ENCODE measurements at places on chromosomes 3 and 15.

- DNase-seq = no peak
These were observed 1.3 kb downstream of the NME9 start for GRCh38 chr3:138328341-138328740.

- DNase-seq = no peak
These were observed 57.4 kb downstream of the ETFA start for GRCh38 chr15:76253691-76254473.

- DNase-seq = no peak
These were observed 97.8 kb downstream of the NUP210 start for GRCh38 chr3:13322324-13322723.

GRCh38 chr3:150390087-150390486, 18.0 kb upstream of the TSC22D2 start:
- no peak for DNase-seq

- no peak for DNase-seq
These were observed 21.0 kb downstream of the PDZRN3 start for GRCh38 chr3:73603762-73604171.

- no peak for DNase-seq
These were observed 121.0 kb downstream of the GREM1 start for GRCh38 chr15:32838820-32839219.

- no peak for DNase-seq
These were observed 4.0 kb upstream of the DENND6A start for GRCh38 chr3:57696801-57697321.

DNA sequence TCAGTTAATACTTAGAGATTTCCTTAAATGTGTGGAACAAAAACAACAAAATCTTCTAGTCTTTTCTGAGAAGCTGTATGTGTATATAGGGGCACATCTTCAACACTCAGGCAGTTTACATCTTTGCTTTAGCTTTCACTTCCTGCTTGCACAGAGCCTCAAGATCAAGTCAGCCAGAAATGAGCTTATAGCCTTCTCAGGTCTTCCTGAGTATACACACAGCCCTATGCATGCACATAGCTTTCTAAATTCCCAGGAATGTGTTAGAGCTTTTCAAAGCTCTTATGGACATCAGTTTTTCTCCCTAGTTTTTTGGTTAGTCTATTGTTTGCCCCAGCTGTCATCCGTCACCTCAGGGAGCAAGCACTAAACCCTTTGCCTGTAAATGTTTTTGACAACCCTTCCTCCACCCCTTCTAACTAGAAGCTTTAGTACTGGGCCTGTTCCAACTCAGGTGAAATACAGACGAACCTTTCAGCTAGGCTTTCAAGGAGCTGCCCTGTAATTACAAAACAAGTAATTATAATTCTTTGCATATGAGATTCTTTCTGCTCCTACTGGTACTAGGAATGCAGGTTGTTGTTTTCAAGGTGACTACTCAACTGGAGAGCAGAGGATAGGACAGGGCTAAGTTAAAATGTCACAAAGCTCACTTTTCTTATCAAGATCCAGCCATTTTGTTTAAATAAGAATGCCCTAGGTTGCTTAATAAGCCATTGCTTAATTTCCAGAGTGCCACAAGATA, 22.6 kb upstream of the MTMR10 start:
- no peak for DNase-seq

GRCh38 chr3:182795389-182795782, 2.1 kb downstream of the ATP11B start:
- no peak for DNase-seq
